ENCODE measurements at places on chromosomes 13 and 19.

DNA sequence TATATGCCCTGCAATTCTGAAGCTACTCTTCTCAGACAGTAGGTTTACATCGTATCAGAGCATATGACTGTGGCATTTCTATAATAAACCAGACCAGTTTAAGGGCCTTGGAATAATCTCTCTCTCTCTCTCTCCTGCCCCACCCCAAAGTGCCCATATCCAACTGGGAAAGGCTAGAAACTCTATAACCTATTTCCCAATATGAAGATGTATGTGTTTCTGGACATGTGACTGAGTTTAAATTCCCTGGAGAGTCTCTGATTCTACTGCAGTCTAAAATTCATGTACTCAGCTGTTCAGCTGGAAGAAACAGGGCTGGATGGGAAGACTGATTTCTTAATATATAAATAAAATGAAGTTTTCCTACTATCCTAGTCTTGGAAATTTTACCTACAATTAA is 91.9 kb upstream of the MBNL2 start:
- no peak for DNase-seq

GRCh38 chr19:18558604-18559003 is 934 bp downstream of the KXD1 start:
- no peak for DNase-seq

- DNase-seq, result no peak
Measured at GRCh38 chr13:26989957-26990713, 181.5 kb downstream of the USP12 start.

DNA sequence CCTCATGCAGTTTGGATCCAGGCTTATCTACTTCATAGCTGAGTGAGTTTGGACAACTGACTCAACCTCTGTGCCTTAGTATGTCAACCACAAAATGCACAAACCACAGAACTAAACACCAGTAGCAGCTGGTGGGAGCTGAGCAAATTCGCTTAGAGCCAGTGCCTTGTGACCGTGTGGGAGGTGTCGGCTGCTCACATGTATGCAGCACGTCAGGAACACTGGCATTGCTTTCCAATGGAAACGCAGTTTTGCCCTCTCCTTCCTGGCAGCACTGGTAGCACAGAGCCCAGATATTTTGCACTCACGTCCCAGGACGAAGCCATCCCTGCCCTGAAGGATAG is 8.3 kb upstream of the NTN5 start:
- DNase-seq, result no peak

GRCh38 chr13:28320209-28320608 is 174.7 kb downstream of the FLT1 start:
- DNase-seq, result no peak

- no peak for DNase-seq
Measured at GRCh38 chr13:94959626-94960025, 247.3 kb upstream of the SOX21 start.

- peak; percentile 22 for DNase-seq
Measured at GRCh38 chr19:13718733-13719132, 45.6 kb upstream of the MRI1 start.

DNA sequence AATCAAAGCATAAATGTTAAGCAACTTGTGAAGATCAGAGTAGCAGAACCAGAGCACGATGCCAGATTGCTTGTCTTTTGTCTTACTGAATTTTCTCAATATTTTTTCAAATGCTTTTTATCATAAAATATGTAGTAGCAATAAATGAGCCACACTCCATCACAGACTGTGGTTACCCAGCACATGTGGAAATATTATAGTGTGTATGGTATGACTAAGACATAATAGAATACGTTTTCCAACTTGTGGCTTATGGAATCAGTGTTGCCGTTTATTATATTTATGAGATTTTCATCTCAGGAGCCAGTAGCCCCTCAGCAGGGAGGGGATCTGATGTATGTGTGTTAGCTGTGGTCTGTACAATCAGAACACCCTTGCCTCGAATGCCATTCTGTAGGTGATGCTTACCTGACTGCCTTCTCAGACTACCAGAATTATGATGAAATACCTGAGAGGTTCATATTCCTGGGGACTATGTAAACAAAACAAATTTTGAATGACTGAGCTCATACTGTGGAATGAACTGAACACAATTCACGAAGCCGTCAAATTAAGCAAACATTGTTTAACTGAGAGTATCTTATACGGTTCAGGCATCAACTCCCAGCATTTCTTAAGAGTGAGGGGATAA is 1.9 kb downstream of the SCEL start:
- no peak for DNase-seq
